ENCODE measurements at places on chromosomes 11 and 22. TPM values are rescaled to one million over a fixed set of nuclear protein-coding genes. Genes with fewer than 3 reads are reported as not detected.

DNA sequence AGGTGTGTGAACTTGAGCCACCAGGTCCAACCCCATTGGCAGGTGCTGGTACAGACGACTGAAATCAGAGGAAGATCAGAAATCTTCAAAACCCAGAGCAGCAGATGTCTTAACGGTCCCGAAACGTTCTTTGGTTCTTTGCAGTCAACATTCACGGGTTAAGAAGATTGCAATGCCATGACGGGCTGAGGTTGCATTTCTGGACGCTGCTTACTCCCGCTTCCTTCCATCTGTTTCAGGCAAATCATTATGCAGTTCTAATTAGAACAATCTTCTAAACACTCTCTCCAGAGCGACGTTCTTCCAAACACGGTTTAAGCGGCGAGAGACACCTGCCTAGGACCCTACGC is 492 bp upstream of the LUZP2 start:
- H3K27ac ChIP-seq = no peak overlapping the region
- peak; percentile 24 for DNase-seq
- peak overlapping the region; percentile 47 for H3K4me3 ChIP-seq
- peaks cover 3% of the 10 kb centered on the region for H3K27me3 ChIP-seq
- H3K4me1 ChIP-seq = no peaks in the 10 kb centered on the region

The MB gene
- polyA plus RNA-seq = not detected

DNA sequence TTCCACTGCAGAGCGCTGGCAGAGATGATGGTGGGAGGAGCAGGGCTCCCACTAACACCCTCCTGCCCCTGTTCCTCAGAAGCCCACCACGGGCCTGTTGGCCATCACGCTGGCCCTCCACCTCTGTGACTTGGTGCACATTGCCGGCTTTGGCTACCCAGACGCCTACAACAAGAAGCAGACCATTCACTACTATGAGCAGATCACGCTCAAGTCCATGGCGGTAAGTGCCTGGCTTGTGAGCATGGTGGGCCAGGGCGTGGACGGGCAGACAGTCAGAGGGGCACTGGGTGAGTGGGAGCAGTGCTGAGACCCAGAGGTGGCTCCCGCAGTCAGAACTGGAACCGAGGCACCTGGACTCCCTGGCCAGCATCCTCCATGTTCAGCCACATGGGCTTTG is 57.9 kb downstream of the ST3GAL4 start:
- no peak overlapping the region for H3K4me3 ChIP-seq
- H3K36me3 ChIP-seq = no peaks in the 10 kb centered on the region
- DNase-seq = no peak
- no peak overlapping the region for H3K27ac ChIP-seq
- H3K4me1 ChIP-seq = peaks cover 20% of the 10 kb centered on the region

The OR52L1 gene
- not detected for polyA plus RNA-seq

DNA sequence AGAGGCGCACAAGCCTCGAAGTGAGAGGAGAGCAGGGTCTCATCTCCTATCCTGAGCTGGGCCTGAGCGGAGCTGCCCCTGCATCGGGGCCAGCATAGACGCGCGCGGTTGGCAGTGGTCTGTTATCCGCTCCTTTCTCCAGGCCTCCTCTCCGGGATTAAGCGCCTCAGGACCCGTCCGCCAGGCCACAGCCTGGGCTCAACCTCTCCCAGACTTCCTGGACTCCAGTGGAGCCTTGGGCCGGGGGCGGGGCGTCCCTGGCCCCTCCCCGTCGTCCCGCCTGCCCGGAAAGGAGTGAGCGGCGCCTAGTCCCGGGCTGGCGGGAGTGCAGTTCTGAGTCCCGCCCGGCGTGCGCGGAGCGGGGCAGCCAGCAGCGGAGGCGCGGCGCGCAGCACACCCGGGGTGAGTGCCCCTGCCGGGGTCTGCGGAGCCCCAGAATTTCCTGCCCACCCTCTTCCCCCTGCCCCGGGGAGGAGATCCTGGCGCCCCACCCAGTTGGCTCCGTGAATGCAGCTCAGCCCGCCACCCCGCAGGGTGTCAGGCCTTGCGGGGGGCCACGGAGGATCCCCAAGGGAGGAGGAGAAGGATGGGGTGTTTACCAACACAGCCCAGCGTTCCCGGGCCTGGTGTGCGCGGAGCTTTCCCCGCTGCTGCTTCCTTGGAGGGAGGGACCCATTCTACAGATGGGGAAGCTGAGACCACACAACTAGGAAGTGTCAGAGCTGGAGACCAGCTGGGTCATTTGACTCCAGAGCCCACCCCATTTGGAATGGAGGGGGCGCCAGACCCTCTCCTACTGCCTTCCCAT is at the start of gene TCIRG1:
TCIRG1 (plus strand) TSS at position 308 of the 808 bp plus-strand sequence. CDS start 2,247 bp downstream, outside the sequence.
- peaks cover 8% of the 10 kb centered on the region for H3K4me1 ChIP-seq
- H3K27ac ChIP-seq = peak within 1 kb of the TSS; percentile 81
- H3K27me3 ChIP-seq = no peaks in the 10 kb centered on the region

The OR9G1 gene
- not detected for polyA plus RNA-seq

The GLYATL1 gene
- 0.56 TPM for polyA plus RNA-seq

DNA sequence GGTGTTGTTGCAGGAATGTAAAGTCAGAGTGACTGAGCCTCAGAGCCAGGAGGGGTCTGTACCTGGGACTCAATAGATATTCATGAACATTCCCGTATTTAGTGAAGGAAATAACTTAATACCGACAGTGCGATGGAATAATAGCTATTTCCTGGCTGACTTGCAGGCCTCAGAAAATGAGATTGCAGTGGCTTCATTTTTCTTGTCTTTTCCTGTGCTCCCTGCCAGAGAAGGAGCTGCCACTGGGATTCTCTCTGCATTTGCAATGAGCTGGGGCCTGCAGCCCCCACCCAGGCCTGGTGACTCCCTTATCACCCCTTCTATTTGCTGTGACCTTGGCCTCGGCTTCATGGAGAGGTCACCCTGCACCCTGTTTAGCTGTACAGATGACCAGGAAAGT is 173.4 kb downstream of the MIAT start:
- no peaks in the 10 kb centered on the region for H3K4me1 ChIP-seq
- H3K36me3 ChIP-seq = no peaks in the 10 kb centered on the region

DNA sequence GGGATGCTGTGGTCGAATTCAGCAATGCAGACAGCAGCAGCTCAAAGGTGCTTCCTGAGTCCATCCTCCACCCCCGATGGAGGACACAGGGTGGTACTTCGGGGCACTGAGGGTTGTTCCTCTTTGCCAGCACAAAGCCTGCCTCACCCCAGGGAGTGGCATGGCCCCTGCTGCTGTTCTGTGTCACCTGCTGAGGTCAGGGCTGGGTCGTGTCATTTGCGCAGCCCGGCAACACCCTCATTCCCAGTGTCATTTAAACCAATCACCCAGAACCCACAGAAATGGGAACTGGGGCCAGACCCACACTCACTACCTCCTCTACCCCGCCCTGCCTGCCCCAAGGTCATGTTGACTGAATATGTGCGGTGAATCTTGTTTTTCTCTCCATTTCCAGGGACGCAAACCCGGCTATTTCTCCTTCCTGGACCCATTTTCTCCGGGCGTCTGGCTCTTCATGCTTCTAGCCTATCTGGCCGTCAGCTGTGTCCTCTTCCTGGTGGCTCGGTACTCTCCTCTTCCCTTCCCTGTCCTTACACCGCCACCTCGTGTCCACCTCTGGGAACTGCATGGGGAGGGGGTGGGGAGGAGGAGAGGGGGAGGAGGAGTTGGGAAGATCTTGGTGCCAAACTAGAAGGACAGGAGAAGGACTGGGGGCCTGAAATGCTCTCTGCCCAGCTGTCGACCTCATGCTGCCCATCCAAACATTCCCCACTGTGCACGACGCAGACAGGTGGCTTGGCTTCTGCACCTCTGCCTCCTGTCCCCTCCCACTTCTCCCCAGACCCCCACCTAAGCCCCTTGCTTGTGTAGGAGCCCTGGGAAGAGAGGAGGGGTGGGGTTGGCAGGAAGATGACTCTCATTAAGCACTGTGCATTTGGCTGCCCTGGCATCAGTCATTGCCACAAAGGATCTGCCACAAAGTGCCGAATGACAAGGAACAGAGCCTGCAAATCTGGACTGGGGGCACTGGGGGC is 71.2 kb upstream of the TBCEL start:
- H3K27ac ChIP-seq = no peak overlapping the region
- no peaks in the 10 kb centered on the region for H3K4me1 ChIP-seq
- DNase-seq = peak; percentile 61
- no peak overlapping the region for H3K4me3 ChIP-seq
- H3K36me3 ChIP-seq = no peaks in the 10 kb centered on the region

DNA sequence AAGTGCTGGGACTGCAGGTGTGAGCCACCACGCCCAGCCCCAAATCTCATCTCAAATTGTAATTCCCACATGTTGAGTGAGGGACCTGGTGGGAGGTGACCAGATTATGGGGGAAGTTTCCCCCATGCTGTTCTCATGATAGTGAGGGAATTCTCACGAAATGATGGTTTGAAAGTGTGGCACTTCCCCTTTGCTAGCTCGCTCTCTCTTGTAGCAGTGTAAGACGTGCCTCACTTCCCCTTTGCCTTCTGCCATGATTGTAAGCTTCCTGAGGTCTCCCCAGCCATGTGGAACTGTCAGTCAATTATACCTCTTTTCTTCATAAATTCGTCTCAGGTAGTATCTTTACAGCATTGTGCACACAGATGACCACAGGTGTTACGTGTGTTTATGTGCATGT is 357.8 kb downstream of the CADM1 start:
- DNase-seq = no peak
- no peak overlapping the region for H3K27ac ChIP-seq
- no peak overlapping the region for H3K4me3 ChIP-seq
- H3K36me3 ChIP-seq = no peaks in the 10 kb centered on the region

The C22orf15 gene
- 1.4 TPM for polyA plus RNA-seq

The NLRP14 gene
- 0.07 TPM for polyA plus RNA-seq

The CEP164 gene
- polyA plus RNA-seq = 20.6 TPM

DNA sequence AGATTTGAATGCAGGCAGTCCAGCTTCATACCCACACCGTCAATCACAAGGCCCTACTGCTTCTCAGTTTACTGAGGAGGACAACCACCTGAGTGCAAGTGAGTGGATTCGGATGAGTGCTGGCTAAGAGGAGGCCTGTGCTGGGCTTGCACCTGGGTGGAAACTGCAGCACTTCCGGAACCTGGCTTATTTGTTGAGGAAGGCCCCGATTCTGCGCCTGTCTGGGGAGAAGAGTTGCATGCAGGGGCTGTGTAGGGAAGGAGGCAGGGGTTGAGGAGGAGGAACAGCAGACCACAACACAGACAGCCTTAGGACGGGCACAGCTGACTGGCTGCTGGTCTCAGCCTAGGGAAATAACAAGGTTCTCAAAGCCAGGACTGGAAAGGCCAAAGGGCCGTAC is 20.8 kb downstream of the ABTB2 start:
- no peak overlapping the region for H3K4me3 ChIP-seq
- H3K36me3 ChIP-seq = no peaks in the 10 kb centered on the region
- no peak for DNase-seq
- no peak overlapping the region for H3K27ac ChIP-seq
- H3K27me3 ChIP-seq = no peaks in the 10 kb centered on the region

The MOV10L1 gene
- polyA plus RNA-seq = 0.40 TPM

DNA sequence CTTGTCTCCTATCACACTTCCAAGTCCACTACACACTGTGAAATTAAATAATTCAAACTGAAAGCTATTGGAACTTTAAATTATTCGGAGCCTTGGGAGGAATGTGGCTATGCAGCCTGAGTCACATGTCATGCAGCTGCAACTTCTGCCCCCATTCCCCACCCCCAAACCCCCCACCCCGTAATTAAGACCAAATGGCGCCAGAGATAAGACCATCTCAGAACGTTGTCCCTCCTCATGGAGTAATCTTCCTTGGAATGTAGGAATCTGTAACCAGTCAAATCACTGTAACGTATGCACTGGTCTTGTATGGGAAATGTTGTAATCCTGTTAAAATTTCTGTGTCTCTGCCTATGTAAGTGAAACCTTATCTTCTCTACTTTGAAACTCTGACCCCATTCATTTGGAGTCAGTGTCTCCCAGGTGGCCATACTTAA is 37.0 kb downstream of the GAB2 start:
- no peaks in the 10 kb centered on the region for H3K27me3 ChIP-seq
- no peak overlapping the region for H3K27ac ChIP-seq
- H3K4me1 ChIP-seq = no peaks in the 10 kb centered on the region
- peak; percentile 37 for DNase-seq

DNA sequence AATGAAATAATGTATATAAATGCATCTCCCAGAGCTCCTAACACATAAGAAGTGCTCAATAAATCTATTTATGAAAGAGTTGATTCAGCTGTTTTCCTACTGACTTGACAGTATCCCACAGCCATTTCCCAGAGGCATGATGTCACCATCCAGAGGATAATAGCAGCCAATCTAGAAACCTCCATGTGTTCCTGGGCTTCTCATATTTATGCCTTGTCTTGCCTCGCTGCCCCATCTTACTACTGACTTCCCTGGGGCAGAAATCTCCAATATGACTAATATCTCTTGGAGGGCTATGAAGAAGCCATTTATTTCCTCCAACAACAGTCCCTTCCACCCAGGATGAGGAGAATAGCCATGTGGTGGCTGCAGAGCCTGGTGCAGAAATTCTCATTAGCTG is 115.4 kb upstream of the NAV2 start:
- DNase-seq = peak; percentile 73
- no peaks in the 10 kb centered on the region for H3K36me3 ChIP-seq
- no peak overlapping the region for H3K4me3 ChIP-seq
- no peak overlapping the region for H3K27ac ChIP-seq
- H3K4me1 ChIP-seq = peaks cover 17% of the 10 kb centered on the region
- no peaks in the 10 kb centered on the region for H3K27me3 ChIP-seq

DNA sequence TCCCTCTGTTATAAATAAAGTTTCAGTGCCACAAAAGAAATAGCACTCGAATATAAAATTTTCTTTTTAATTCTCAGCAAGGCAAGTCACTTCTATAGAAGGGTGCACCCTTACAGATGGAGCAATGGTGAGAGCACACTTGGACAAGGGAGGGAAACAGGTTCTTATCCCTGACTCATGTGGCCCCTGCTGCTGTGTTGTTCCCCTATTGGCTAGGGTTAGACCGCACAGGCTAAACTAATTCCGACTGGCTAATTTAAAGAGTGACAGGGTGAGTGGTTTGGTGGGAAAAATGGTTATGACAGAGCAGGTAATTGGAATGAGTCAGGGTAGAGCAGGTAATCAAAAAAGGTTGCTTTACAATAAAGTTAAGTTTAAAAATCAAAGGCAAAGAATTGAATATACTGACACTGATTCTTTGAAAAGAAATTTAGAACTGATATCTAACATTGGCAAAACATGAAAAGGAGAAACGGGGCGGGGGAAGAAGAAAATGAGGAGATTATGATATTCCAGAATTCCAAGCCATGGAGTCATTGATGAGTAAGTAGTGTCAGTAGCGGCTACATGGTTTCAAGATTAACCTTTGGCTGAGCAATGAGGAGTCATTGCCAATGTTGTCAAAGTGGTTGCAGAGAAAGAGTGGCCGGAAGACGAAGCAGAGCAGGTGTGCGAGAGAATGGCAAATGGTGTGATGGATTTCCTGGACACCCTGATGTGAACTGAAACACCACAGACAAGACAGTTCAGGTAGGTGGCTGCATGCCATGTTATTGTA is 48.4 kb upstream of the MRGPRX1 start:
- no peaks in the 10 kb centered on the region for H3K27me3 ChIP-seq
- H3K36me3 ChIP-seq = no peaks in the 10 kb centered on the region
- H3K4me1 ChIP-seq = no peaks in the 10 kb centered on the region
- no peak overlapping the region for H3K27ac ChIP-seq

Measured in fibroblast of lung (primary cell).